ENCODE measurements at places on chromosomes 1 and 21.

DNA sequence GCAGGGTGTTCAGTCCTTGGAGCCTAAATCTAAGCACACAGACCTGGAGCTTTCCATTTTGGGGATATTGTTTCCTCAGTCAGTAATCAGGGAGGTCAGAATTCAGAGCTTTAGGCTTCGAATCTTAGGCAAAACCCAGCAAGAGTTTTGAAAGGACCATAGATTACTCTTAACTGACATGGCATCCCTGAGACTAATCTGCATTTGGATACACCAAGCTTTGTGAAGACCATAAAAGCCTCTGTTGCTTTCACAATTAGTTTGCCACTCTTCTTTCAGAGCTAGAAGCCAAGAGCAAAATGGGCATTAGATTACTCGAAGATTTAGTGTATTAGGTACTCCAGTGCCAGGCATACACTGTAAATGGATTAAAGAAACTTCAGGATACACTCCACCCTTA, 131.8 kb upstream of the GREM2 start:
- DNase-seq = no peak

DNA sequence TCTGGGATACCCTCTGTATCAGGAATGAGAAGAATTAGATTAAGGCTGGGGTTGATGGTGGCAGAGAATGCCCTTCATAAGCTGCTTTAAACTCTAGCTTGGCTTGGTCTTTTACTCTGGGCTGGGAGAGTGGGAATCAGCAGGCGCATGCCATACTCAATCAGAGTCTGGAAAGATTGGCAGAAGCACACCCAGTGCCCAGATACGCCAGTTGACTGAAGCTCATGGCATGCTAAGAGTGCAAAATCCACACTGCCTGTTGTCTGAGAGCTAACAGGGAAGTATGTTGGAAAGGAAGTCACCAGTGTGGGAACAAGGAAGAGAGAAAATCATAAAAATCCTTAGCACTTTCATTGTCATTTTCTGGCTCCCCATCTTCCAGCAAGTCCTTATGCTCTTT, 53.0 kb downstream of the HMCN1 start:
- no peak for DNase-seq

GRCh38 chr1:107454791-107455190, 314.0 kb downstream of the NTNG1 start:
- DNase-seq = no peak

DNA sequence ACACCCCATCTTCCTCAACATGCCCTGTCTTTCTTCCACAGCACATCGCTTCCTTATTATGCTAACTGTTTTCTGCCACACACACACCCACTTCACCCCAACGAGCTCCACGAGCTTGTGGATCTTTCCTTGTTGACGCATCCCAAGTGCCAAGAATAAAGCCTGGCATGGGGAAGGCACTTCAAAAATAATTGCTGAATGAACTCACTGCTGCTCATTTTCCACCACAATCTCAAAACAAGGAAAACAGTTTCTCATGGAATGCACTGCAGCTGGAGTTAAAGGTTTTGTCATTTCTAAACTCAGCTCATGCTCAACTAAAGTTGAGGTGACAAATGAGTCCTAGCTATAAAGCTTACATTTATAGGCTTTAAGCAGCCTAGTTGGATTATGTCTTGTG, 86.0 kb downstream of the TIAM1 start:
- no peak for DNase-seq

- DNase-seq = no peak
Observed at GRCh38 chr1:186054003-186054402, 319.8 kb downstream of the HMCN1 start.

GRCh38 chr1:3002349-3003038, 18.8 kb upstream of the ACTRT2 start:
- DNase-seq = no peak

DNA sequence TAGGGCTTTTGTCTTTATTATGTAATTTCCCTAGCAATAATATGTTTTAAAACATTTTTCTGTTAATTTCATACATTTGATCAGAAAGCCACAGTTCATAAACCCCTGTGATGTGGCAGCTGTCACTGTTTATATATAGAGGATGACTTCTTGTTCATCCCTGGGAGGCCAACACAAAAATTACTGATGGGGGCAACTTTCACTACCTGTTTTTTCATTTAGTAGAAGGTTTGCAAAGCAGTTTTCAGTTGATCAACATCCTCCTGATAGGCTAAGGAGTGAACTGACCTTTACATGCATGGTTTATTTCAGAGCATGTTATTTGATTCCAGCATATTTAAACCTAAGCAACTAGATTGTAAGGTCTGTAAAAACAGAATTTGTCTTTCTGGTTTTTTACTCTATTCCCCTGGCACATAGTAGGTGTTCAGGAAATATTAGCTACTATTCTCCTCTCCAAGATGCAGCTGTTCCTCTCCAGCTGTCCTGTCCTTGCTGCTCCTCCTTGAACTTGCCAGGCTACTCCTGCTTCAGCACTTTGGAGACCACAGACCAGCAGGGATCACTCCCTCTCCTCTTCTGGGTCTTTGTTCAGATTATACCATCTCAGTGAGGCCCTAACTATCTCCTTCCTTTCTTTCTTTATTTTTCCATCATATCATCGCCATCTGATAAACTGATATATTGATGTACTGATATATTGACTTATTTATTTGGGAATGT, 54.7 kb downstream of the ROR1 start:
- no peak for DNase-seq

- no peak for DNase-seq
Observed at GRCh38 chr1:59743324-59744091, 71.2 kb upstream of the HOOK1 start.

DNA sequence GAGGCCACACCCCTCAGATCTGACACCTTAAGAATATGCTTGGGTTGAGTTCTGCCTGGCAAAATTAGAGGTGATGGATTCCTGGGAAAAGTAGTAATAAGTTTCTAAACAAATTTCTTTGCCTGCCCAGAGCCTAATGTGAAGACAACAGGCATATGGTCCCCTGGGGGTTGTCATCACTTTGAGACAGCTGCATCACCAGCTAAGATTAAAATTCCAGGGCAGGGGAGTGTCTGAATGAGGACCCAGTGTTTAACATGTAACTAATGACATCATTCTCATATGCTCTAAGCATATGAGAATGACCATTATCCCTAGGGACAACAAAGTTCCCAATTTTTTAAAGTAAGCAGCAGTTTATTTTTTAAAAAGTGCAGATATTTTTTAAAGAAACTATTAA, 432.2 kb downstream of the PCP4 start:
- no peak for DNase-seq

DNA sequence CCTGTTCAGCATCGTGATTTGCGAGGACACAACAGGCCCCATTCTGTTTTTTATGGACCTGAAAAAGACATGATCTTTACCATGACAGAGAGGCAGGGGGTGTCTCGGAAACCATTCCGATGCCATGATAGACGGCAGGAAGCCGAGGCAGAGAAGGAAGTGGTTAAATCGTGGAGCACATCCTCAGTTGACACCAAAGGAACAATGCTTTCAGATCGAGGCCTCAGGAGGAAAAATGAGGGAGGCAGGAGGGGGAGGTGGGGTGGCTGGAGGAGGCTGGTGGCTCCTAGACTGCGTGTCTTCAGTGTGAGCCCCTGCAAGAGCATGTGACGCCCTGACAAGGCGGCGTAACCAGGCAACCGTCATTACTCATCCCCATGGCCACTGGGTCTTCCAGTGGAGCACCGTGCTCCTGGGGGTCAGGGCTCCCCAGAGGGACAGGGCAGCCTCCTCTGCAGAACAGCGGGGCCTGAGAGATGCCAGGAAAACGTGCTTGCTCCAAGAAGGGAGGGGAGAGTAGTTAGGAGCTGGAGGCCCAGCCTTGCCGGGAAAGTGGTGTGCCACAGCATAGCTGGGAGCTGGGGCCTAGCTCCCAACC, 172.8 kb upstream of the TMEM51 start:
- no peak for DNase-seq

DNA sequence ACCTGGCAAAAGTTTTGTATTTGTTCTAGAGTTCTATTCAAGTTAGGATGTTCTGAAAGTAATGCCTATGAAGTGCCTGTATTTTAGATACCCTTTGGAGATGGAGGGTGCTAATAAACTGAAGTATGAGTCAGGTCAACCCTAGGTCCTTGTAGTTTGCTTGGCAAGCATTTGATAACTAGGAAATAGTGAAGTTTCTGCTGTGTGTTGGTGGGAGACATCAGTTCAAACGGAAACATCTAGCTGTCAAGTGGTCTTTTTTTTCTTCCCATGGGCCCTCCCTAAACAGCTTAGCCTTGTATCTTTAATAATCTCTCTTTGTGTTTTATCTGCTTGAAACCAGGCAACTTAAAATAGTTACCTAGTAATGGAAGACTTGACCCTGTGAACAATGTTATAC, 4.5 kb downstream of the MRPS6 start:
- no peak for DNase-seq

DNA sequence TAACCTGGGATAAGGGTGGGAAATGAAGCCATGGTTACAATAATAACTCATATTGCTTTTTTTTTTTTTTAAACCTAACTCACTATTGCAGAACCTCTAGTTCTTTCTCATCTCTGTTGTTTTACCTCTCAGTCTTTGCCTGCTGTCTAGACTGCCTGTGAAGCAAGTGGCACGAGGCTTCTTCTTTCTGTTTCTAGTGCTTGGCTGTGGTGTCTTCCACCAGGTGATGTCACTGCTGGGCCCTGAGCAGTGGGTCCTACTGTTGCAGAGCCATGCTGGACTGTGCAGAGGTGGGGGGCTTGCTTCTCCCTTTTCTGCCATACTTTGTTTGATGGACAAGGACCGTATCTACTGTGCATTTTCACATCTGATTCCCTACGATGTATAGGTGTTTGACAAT, 51.7 kb downstream of the ZNF326 start:
- DNase-seq = no peak

- no peak for DNase-seq
Observed at GRCh38 chr1:151058692-151059091, 730 bp downstream of the CDC42SE1 start.

GRCh38 chr21:40853956-40854688, 7.2 kb upstream of the DSCAM start:
- no peak for DNase-seq

GRCh38 chr1:206792939-206793607, 20.8 kb upstream of the IL10 start:
- no peak for DNase-seq

DNA sequence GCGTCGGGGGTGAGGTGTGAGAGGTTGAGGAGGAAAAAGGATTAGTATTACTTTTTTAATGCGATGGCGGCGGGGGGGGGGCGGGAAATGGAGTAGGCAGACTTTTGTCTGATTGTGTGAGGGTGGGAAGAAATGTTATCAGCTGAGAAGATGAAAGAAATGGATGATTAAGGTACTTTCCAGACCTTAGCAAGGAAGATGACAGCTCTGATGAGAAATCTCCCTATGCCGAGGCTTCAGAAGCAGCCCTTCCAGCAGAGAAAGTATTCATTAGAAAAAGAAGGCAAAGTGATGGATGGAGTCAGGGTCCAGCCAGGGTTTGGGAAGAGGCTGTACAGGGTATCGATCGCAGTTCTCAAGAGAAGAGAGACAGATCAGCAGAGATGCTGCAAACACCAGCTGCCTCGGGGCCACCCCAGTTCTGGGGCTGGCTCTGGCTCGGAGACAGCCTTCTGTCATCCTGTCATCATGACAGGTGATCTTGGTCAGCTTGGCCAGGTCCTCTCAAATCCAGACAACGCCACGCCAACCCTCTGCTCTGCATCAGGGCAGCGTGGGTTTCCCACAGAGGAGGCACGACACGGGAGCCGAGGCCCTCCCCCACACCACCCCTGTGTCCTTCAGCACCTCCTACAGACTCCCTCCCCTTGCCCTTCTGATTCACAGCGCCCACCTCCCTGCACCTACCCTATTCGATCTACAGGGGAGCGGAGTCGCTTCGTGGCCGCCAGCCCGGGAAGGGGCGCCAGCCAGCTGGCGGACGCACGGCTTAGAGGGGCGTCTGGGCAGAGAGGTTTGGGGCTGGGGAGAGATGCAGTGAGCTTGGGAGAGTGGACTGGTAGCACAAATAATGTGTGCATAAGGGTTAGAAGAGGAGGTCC, 674 bp upstream of the ATXN7L2 start:
- peak; percentile 49 for DNase-seq
